ENCODE measurements at places on chromosomes 7 and 10.

DNA sequence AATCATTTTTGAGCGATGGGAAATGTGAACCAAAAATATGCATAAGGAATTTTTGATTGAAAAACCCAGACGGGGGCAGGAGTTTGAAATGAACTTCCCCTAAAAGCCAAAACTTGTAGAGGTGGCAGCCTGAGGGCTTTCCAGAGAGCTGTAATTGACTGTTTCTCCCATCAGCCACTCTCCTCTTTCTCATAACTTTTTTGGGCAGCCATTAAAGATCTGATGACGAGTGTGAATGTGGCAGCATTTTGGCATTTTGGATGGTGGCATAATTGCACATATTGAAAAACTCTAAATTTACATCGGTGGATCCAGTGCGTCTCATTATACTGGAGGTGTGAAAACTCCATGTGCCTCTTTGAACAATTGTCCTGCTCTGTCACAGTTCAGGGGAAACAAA lies 159.0 kb downstream of the CUX1 start:
- DNase-seq, result no peak

GRCh38 chr7:45677311-45677900 lies 103.2 kb downstream of the ADCY1 start:
- no peak for DNase-seq

DNA sequence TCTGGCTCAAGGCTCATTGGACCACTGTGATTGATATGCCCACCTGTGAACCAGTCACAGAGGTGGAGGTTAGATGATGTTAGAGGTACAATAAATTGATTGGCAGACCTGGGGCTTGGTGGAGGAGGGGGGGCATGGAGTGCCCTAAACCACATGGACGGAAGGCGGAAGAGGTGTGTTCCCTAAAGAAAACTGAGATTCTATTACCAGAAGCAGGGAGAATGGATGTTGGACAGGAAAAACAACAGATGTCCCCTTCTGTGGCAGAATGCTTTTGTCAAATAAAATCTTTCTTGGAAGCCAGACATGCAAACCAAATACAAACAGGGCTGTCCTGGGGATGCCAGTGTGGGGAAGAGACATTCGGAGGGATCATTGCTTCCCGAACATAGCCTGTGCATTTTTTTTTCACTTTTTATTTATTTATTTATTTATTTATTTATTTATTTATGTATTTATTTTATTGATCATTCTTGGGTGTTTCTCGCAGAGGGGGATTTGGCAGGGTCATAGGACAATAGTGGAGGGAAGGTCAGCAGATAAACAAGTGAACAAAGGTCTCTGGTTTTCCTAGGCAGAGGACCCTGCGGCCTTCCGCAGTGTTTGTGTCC lies 433.9 kb downstream of the RPS24 start:
- no peak for DNase-seq

- no peak for DNase-seq
Observed at GRCh38 chr10:94607111-94607510, 61.5 kb downstream of the HELLS start.

DNA sequence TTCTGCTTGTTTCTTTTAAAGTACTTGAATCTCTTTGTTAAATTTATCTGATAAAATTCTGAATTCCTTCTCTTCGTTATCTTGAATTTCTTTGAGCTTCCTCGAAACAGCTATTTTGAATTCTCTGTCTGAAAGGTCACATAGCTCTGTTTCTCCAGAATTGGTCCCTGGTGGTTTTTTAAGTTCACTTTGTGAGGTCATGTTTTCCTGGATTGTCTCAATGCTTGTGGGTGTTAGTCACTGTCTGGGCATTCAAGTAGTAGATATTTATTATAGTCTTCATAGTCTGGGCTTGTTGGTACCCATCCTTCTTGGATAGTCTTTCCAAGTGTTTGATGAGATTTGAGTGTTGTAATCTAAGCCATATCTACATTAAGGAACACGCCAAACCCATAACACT lies 1060.6 kb downstream of the LRMDA start:
- DNase-seq, result no peak

- no peak for DNase-seq
Observed at GRCh38 chr7:37352251-37352880, 96.3 kb downstream of the ELMO1 start.

GRCh38 chr10:81546243-81546642 lies 328.8 kb upstream of the NRG3 start:
- no peak for DNase-seq

GRCh38 chr7:98213888-98214810 lies 2.9 kb downstream of the BHLHA15 start:
- no peak for DNase-seq

GRCh38 chr7:25842201-25842733 lies 309.7 kb upstream of the NFE2L3 start:
- no peak for DNase-seq

DNA sequence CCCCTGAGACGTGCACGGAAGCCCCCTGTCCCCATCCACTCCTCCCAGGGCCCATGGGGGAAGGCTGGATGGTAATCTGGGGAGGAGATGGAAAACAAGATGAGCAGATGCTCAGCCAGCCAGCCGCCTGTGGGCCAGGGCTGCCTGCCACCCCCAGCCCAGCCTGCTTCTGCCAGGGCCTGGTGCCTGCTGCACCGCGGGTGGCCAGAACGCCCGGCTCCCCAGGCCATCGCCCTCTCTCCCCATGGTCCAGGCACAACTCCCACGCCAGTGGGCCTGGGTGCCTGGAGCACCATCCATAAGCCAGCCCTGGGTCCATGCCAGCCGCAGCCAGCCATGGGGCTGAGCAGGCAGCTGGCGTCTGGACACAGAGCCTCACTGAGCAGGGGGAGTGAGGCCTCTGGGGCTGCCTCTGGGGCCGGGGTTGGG lies 57.2 kb upstream of the ELN start:
- DNase-seq, result no peak

GRCh38 chr7:79782256-79782655 lies 328.8 kb upstream of the MAGI2 start:
- no peak for DNase-seq

DNA sequence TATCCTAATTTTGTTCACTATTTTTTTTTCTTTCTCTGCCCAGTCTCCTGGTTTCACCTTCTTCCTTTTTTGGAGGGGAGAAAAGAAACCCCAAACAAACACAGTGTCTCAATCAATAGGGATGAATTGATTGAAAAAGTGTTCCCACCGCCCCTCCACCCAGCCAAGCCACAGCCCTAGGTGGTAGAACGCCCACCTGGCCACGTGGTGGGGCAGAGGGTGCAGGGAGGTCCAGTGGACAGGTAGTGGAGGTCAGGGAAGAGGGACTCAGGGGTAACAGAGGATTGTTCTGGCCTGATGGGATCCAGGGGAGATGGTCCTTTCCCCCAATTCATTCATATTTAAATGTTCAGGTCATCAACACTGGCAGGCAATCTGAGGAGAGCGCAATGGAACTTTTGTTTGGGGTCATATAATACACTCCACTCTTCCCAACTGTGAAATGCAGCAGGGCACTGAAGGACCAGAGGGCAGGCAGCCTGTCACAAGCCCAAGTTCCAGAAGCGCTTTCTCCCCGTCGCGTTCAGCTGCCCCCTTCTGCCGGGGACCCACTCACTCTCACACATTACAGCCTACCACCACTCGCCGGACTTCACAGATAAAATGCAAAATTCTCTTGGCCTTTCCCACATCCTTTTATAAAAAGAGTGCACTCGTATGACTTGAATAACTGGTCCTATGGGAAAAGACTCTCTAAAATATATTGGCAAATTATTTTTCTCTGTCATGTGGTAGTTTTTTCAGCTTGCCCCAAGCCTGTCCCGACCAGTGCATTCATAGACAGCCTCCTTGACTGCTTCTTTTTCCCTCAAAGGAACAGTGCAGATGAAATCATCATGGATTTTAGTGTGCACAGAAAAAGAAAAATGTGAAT lies 1.6 kb downstream of the INHBA start:
- DNase-seq, result no peak

DNA sequence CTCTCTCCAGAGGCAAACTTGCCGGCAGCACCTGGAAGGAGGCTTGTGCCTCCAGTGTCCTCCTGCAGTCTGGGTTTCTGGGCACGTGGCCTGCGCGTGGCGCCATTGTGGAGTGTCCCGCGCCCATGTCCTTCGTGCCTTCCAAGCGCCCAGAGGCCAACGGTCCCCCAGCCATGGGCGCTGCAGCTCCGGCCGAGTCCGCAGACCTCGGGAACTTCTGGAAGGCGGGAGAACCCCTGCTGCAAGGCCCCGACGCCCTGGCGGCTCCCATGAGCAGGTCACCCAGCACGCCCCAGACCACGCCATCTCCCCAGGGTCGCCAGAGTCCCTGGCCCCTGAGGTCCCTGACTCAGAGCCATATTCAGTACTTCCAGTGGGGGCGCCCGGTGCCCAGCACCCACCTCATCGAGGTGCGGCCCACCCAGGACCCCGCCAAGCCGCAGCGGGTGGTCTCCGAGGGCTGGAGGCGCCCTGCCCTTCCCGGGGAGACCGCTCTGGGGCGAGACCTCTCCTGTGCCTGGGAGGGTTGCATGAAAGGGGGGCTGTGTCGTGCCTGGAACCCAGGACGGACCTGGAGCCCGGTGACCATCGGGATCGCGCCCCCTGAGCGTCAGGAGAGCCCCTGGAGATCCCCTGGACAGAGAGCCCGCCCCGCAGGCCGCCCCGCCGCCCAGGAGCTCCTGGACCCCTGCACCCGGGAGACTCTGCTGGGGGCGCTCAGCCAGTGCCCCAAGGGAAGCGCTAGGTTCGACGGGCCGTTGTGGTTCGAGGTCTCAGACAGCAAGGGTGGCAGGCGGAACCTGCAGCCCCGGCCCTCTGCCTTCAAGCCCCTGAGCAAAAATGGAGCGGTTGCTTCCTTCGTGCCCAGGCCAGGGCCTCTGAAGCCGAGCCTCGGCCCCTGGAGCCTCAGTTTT lies at the start of gene POM121L12:
POM121L12 (plus strand) TSS at position 135 of the 914 bp plus-strand sequence; CDS start at position 174, 39 bp downstream.
- no peak for DNase-seq

DNA sequence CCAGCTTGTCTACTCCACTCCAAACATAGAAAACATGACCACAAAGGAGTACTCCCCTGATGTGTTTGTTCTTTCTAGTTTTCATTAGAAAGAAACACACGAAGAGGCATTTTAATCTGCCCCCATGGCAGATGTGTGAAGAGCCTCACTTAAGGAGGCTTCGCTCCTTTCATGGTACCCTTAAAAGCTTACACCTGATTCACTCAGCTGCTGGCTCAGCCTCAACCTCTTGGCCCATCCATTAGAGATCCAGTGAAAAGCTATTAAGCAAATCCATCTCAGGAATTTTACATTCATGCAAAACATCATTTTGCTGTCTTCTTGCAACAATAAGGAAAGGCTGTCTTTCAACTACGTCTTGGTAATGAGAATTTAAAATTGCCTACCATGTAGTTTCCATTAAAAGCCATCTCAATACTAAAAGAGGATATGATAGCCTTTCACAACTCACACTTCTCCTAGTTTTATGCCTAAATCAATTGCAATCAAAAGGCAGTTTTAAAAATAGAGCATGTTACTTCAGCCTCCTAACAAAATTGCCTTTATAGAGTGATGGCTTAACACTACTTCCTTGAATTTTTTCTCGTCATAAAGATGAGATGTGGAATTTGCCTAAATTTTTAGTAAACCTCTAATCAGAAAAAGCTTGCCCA lies 22.7 kb downstream of the MACC1 start:
- no peak for DNase-seq

DNA sequence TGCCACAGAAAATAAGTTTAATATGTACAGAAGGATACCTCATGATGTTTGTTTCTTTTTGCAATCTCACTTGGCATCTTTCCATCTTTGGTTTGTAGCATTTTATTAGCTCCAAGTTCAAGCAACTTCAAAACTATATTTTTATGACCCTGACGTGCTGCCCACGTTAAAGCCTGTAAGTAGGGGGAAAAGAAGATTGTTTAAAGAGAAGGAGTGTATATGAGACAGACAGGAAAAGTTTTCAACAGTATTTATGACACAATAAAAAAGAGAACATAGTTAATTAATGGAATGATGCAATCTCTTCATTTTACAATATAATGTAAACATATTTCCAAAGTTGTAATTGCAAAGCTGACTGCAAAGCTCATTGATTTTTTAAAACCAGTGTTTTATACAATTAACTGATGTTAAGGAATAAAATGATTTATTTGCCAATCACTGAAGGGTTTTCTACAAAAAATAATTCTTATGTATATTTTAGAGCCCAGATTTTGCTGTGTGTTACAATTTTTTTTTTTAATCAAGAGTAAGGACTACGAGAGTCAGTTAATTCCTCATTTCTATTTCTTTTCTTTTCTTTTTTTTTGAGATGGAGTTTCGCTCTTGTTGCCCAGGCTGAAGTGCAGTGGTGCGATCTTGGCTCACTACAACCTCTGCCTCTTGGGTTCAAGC lies 42.5 kb downstream of the ASZ1 start:
- no peak for DNase-seq

GRCh38 chr10:14753441-14753840 lies 21.3 kb downstream of the FAM107B start:
- DNase-seq, result no peak

DNA sequence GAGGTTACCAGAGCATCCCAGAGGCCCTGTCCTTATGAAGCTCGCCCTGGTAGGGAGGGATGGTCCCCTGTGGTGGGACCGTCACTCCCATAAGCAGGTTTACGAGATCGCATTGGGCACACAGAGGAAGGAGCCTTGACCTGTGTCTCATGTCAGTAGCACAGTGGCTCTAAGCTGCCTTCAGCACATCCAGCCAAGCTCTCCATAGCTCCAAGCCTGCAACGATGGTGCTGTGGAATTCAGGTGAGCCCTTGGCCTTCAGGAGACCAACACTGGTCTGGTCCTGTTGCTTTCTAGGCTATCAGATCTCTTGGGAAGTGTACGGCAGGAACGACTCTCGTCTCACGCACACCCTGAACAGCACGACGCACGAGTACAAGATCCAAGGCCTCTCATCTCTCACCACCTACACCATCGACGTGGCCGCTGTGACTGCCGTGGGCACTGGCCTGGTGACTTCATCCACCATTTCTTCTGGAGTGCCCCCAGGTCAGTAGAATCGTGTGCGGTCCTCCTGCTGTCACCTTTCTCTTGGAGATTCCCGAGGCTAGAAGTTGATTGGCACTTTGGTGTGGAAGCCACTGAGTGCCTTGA lies 605.3 kb upstream of the FOXK1 start:
- no peak for DNase-seq

DNA sequence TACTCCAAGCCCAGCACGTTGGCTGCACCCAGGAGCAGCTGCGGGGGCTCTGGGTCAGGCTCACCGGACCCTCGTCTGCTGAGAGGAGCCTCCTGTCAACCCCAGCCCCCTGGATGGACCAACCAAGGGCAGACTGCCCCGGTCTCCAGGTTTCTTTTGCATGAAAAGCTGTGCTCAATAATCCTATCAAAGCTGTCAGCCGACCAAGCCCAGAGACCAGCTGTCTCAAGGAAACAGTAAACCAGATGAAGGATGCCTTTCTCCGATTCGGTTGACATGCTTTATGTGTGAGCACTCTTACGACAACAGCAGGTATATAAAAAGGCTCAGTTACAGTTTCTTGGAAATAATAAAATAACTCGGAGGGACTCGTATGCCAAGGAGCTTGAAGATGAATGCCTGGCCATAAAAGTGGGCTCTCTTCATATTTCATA lies 71.6 kb upstream of the BAIAP2L1 start:
- no peak for DNase-seq
